Fibroblast of villous mesenchyme (primary cell): ENCODE measurements at places on chromosomes 7 and 10. TPM values are rescaled to one million over a fixed set of nuclear protein-coding genes. Genes with fewer than 3 reads are reported as not detected.
A peak's percentile ranks its signal among the peaks of the same experiment; 100 is the strongest.

DNA sequence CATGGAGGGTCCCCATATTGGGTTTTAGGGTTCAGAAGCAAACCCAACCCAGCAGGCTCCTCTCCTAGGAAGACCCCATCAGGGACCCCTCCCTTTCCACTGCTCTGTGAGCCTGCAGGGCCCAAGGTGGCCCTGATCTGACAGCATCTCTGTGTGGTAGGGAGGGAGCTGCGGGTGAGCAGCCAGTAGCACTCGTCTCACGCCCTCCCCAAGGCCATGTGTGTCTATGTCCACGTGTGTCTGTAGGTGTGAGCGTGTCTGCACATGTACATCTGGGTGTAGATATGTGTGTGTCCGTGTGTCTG is 103.5 kb upstream of the FAM20C start:
- no peak for DNase-seq

DNA sequence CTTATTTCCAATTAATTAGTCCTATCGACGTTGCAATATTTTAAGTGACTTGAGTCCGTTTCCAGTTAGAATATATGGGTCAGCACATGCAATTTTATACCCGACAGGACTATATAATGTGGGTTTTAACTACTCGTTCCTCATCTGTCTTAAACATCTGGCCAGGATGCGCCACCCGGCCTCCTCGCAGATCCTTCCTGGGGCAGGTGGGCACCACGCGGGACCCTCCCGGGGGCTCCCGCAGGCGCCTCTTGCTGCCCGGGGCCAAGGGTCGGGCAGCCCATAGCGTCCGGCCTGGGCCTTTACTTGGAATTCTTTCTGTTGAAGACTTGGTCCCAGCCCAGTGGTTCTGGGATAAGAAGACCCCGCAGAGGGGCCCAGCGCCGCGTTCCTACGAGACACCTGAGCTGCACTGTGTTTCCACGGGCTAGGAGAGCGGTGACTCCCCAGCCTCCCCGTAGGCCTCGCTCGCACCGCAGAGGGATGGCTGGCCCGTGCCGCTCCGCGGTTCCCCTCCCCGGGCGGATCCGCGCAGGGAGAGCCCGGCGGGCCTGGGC is 10.1 kb upstream of the MNX1 start:
- DNase-seq, result no peak

DNA sequence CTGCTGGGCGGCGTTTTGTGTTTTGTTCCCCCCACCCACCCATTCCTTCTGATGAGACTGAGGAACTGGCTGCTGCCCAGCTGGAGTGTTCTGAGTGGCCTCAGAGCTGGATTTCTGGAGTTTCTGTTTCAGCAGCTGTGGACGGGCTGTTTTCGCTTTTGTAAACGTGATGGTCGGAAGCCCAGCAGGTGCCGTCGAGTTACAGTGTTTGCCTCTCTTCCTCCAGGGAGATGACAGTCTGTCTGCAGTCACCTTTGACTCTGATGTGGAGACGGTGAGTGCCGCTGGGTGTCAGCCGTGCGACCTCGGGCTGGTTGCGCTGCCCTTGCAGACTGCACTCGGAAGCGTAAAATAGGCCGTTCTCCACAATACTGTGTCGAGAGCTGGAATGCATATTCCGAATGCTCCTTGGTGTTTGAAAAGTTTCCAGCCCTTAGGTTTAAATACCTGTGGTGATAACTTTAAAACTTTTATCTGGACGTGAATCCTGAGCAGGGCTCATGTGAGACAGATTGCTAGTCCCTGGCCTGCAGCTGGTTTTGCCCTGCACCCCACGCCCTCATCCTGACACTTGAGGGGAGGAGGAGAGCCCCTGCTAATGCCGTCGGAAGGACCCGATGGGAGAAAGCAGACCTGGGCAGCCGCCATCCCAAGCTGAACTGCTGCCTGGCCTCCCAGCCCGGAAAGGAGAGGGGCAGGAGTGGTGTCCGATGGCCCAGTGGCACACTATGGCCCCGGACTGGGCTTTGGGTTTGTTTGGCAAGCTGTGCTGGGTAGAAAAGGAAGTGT is 8.3 kb downstream of the IQCE start:
- DNase-seq, result no peak

DNA sequence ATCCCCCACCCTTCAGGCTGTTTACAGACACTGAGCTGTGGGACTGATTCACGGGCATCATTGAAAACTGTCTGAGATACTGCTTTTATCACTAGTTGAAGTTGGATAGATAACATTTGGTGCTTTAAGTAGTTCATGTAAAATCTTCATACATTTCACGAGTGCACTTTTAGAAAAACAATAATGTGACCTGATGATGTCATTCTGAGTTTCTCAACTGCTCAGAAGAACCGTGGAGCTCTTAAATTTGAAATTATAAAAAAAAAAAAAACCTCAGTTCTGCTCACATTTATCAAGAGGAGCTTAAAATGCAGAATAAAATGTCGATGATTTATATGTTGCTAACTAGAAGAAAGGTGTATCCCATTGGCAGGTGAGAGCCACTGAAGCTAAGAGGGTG is 81.5 kb downstream of the GALNT11 start:
- DNase-seq, result no peak

DNA sequence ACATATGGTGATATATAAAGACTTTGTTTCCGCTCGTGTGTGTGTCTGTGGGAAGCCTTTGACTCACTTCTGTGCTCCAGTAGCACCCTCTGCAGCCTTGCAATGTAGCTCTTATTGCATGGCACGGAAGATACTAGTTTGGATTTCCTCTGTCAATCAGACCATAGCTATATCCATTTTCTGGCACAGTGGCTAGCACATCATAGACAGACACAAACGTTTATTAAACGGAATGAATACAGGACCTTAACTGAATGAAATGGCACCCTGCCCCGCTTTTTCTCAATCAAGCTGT is 124.0 kb upstream of the PTPN20 start:
- peak; percentile 48 for DNase-seq

- no peak for DNase-seq
Measured at GRCh38 chr7:682810-683209, 43.7 kb upstream of the DNAAF5 start.

DNA sequence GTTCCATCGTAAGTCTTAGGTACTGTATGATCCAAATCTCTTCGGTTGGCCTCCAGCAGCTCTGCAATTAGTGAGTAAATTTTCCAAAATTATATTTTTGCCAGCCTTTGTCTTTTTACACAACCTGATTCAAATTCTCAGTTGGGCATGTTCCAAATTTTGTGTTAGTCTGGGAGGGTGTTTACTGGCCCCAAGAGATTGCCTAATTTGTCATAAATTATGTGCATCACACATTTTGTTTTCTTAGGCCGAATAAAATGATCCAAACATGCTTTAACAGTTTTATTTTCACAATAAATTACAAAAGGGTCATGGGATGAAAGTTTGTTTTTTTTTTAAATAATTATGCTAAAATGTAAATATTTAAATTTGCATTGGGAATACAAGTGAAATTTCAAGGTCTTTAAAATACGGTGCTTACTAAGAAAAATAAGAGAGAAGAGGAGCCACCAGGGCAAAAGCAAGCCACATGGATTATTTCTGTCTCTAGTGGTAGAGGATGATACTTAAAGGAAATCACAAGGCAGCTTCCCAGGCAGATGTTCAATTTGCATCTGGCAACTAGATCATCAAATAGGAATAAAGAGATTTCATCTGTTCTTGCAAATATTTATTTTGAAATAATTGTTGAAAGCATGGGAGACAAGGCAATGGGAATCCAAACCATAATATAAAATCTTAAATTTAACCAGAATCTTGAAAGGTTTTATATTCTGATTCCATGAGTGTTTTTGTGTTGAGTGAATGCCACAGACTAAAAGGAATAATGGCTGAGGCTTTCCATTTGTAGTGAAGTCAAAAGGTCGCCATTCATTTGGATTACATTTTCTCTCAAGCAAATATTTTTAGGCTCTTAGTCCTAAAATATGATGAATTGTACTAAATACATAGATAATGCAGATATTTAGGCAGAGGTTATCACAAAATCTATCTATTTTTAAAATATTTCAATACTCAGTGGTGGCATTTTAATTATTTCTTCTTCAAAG is 111.1 kb downstream of the MDFIC start:
- peak; percentile 51 for DNase-seq

DNA sequence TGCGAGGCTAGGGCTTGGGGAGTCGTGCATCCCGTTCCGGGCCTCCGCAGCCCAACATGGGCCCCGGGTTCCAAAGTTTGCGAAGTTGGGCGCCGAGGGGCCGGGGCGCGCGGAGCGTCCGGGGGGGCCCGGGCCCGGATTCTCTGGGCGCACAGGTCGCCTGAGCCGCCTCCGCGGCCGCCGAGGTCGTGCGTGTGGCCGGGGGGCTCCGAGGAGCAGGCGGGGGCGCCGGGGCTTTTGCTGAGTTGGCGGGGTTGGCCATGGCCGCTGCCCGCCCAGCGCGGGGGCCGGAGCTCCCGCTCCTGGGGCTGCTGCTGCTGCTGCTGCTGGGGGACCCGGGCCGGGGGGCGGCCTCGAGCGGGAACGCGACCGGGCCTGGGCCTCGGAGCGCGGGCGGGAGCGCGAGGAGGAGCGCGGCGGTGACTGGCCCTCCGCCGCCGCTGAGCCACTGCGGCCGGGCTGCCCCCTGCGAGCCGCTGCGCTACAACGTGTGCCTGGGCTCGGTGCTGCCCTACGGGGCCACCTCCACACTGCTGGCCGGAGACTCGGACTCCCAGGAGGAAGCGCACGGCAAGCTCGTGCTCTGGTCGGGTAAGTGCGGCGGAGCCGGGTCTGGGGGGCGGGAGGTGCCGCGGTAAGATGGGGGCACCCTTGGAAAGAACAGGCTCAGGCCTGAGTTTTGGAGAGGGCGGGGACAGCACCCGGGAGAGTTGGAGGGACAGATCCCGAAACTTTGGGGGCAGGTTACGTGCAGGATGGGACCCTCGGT is 643 bp downstream of the SMO start:
- no peak for DNase-seq

DNA sequence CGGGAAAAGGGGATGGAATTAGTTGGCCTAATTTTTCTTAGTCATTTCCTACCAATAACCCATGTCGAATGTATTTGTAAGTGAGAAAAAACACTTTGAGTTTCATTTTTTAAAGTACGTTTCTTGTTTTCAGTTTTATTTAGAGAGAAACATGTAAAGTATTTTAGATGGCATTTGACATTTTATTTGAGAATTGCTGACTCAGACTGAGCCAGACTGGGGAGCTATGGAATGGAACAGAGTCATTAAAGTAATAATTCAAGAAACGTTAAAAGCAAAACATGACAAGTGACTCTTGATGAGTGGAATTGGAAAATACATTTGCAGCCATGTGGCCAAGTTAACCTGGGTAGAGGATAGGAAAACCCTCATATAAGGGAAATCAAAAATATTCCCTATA is 286.1 kb upstream of the NPSR1 start:
- no peak for DNase-seq

DNA sequence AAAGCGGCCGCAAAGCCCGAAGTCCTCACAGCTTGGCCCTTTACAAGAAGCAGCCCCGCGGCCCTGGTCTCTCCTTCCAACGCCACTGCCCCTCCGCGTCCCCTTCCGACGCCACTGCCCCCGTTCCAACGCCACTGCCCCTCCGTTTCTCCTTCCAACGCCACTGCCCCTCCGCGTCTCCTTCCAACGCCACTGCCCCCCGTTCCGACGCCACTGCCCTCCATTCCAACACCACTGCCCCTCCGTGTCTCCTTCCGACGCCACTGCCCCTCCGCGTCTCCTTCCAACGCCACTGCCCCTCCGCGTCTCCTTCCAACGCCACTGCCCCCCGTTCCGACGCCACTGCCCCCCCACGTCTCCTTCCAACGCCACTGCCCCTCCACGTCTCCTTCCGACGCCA is 33.1 kb downstream of the AP5Z1 start:
- no peak for DNase-seq

- DNase-seq, result peak; percentile 95
Measured at GRCh38 chr10:29849126-29849833, 210.1 kb downstream of the JCAD start.

DNA sequence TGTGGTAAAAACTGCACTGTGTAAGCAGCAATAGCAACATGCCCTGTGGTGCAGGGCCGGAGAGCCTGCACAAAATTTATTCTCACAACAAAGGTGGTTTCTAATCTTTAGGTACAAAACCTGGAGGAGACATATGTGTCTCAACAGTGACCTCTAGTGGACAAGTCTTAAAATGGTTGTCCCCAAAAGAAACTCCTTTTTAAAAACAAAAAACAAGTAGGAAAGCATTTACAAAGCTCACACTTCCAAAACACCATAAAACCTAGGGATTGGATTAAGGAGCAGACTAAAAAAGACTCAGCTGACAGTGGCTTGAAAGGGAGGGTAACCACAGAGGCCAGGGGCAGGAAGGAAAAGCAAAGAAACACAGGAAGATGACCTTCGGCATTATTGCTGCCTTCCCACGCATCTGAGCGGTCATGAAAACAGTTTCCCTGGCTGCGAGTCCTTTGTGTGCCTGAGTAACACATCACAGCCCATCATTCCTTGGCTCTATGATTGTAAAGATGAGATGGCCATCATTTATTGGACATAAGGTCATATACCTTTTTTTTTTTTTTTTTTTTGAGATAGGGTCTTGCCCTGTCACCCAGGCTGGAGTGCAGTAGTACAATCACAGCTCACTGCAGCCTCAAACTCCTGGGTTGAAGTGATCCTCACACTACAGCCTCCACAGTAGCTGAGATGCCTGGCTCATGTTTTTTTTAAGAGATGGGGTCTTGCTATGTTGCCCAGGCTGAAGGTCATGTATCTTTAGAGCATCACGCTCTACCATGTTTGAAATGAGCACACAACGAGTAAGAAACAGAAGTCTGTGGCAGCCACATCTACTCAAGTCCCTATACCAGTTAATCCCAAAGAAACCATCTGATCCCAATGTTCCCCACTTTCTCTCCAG is 39.5 kb downstream of the RSU1 start:
- DNase-seq, result peak; percentile 79

DNA sequence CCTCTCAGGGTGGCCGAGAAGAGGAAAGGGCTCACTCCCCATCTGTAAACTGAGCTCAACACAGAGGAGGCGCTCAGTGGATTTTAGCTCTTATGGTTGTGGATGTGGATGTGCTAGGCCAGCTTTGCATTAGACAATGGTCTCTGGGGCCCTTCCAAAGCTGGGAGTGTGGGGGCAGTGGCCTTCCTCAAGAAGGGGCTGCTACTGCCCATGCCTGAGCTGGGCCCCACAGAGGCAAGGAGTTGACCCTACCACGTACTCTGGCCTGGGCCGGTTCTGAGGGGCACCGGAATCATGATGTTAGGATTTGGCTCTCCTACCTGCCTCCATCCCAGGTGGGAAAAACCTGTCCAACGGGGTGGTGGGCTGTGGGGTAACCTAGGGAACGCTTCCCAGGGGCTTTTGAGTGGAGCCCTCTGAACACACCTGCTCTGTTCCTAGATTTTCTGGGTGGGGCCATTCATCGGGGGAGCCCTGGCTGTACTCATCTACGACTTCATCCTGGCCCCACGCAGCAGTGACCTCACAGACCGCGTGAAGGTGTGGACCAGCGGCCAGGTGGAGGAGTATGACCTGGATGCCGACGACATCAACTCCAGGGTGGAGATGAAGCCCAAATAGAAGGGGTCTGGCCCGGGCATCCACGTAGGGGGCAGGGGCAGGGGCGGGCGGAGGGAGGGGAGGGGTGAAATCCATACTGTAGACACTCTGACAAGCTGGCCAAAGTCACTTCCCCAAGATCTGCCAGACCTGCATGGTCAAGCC is 11.5 kb downstream of the AQP1 start:
- no peak for DNase-seq

- DNase-seq, result no peak
Measured at GRCh38 chr7:30566596-30566995, 28.1 kb upstream of the GARS1 start.

GPR146 gene
- under 0.01 TPM in 1 of 2 replicates, not detected in the other for total RNA-seq

PLAC9 gene
- total RNA-seq, result 0.43 and 0.64 TPM in 2 replicates

TSPAN13 gene
- 8.7 and 10.8 TPM in 2 replicates for total RNA-seq

EPO gene
- not detected in 2 replicates for total RNA-seq

ASB13 gene
- 9.1 and 15.1 TPM in 2 replicates for total RNA-seq

TMEM130 gene
- 1.3 and 1.9 TPM in 2 replicates for total RNA-seq

CALHM1 gene
- not detected in 2 replicates for total RNA-seq
